ENCODE measurements at places on chromosomes 16 and 17. TPM values are rescaled to one million over a fixed set of nuclear protein-coding genes. Genes with fewer than 3 reads are reported as not detected.

DNA sequence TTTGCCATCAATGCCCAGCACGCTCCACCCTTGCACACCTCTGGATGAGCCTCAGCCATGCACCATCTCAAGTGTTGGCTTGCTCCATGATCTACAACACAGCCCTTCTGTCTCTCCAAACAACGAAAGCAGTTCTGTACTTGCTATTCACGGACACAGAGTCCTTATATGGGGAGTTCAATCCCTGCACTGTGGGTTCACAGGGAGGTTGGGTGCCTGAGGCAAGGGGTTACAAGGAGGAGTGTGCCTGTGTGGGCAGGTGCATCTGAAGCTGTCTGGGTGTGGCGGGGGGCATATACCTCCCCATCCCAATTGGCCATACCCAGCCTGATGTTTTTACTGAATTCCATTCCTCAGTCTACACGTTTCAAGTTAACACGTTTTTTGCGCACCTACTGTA, 5.6 kb downstream of the RUNDC3A start:
- DNase-seq: no peak

Gene KRTAP9-4
- not detected for polyA plus RNA-seq

Gene PRRT2
- polyA plus RNA-seq: 16.7 TPM

Gene GPRC5B
- polyA plus RNA-seq: 146 TPM
